Common myeloid progenitor, CD34-positive (primary cell): ENCODE measurements at places on chromosomes 11 and 22.

- DNase-seq, result no peak
Observed at GRCh38 chr11:128490092-128490491, 97.3 kb downstream of the ETS1 start.

DNA sequence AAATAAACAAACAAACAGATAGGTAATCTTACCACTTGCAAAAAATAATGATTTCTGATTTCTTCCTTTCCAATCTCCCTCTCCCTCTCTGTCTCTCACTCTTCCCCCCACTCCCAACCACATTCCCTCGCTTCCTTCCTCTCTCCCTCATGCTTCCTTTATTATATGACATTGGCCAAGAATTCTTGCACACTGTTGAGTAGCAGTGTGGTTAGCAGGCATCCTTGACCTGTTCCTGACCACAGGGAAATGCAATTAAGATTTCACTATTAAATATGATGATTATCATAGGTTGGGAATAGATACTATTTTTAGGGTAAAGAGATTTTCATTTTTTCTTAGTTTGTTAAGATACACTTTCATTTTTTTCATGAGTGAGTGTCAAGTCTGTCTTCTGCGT lies 14.7 kb upstream of the PLAAT4 start:
- DNase-seq, result no peak

GRCh38 chr11:125236072-125236825 lies 71.7 kb downstream of the PKNOX2 start:
- no peak for DNase-seq

DNA sequence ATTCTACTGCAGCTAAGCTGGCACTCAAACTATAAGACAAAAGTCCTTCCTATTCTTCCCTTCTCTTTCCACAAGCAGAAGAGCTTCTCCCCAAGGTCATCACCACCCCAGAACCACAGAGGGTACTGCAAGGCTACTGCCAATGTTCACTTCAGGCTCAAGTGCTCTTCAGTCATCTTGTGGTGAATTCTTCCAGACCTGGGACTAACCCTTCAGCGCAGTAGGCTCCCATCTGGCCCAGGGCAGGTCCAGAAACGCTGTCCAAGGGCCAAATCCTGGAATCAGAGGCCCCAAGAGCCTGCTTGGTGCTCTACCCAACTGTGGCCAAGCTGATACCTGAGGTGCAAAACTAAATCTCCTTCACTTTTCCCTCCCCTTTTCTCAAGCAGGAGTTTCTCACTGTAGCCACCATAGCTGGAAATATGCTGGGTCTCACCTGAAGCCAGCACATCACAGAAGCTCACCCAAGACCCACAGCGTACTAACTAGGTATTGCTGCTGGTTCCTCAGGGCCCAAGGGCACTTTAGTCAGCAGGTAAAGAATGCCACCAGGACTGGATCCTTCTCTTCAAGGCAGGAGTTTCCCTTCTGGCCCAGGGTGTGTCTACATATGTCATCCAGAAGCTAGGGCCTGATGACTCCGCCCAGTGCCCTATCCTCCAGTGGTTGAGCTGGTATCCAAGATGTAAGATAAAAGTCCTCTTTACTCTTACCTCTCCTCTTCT lies 27.8 kb downstream of the FCHSD2 start:
- DNase-seq, result no peak

- DNase-seq, result no peak
Observed at GRCh38 chr11:107702109-107702660, 9.7 kb downstream of the SLN start.

GRCh38 chr11:64914123-64914522 lies 2.9 kb downstream of the ATG2A start:
- no peak for DNase-seq

DNA sequence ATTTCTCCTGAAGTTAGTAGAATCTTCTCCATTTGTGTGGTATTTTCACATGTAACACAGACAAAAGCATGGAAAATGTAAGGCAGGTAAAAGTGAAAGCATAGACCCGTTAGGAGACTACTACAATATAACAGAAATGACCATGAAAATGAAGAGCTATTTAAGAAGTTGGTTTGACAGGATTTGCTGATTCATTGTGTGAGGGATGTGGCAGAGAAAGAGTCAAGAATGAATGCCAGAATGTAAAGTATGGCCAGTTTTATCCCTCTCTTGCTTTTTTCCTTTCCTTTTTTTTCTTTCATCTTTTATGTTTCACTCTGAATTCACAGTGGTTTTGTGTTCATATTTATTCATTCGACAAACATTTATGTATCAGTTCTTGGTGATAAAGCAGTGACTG lies 115.9 kb downstream of the ARFGAP2 start:
- peak; percentile 47 for DNase-seq

GRCh38 chr11:133955945-133956421 lies 785 bp downstream of the IGSF9B start:
- peak; percentile 26 for DNase-seq

GRCh38 chr11:24963852-24964251 lies 467.0 kb downstream of the LUZP2 start:
- DNase-seq, result no peak

GRCh38 chr11:80317612-80318011 lies 876.8 kb upstream of the TENM4 start:
- no peak for DNase-seq

DNA sequence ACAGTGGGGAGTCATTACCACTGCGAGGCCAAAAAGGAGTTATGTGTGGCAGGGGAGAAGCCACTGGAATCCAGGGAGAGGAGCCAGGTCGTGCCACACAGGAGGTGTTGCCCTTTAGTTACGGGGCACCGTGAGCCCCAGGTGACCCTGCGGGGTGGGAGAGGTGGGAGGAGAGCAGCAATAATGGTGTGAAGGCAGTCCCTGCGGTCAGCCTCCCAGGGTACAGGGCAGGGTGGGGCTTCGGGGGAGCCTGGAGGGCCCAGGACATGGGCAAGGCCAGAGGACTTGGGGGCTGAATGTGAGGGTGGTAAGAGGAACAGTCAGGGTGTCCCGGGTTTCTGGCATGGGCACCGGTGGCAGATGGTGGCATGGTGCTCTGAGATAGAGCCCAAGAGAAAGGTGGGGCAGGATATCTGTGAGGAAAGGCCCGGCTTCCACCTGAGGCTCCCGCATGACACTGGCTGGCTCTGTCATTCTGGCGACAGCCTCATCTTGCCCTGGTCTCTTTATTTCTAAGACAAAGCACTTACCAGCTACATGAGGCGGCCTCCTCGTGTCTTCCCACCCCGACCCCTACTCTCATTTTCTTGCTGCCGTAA lies 82.6 kb upstream of the LMO1 start:
- no peak for DNase-seq

GRCh38 chr11:12859872-12860657 lies 149.1 kb upstream of the RASSF10 start:
- peak; percentile 9 for DNase-seq

DNA sequence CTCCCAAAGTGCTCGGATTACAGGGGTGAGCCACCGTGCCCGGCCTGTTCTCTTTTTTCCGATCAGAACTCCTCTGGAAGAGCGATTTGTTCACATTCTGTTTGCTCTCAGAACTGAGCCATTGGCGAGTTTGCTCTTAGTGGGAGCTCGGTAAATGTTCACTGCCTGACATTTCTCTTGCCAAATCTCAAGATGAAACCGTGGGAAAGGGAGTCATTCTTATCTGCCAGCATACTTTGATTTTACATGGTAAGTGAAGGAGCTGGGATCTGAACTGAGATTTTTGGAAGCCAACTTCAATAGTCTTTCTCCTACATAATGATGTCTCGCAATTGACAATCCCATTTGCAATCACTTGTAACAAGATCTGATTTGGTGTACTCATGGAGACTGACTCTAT lies 445.8 kb upstream of the ISX start:
- no peak for DNase-seq

GRCh38 chr11:68840661-68841653 lies 759 bp downstream of the CPT1A start:
- no peak for DNase-seq

DNA sequence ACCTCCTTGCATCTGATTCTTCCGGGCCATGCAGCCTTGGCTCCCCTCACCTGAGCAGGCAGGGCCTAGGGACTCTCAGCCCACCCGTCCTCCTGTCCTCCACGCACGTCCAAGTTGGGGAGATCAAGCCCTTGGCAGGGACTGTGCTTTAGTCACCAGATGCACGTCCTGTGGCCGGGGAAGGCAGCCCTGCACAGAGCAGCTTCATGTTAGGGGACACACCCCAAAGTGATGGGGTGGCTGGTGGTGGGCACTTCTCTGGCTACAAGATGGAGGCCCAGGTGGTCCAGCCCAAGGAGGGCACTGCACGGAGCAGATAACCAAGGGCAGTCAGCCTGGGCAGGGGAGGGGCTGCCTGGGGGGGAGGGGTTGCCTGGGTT lies 1.2 kb downstream of the MUC5B start:
- no peak for DNase-seq

DNA sequence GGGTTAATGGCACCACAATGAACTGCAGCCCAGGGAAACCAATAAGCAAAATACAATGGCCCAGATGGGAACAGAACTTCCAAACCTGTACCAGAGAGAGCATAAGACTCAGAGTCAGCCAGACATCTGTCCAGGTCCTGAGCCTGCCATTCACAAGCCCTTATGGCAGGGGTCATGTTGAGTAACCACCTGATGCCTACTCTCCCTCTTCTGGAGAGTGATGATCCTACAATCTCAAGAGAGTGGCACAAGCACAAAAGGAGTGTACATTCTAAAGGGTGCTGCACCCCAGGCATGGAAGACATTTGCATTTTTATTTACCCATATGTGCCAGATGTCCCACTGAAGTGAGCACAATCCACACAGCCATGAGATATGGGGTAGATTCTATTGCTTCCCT lies 10.6 kb downstream of the TENM4 start:
- DNase-seq, result no peak

- peak; percentile 61 for DNase-seq
Observed at GRCh38 chr11:2794968-2795322, 90.6 kb downstream of the CDKN1C start.
